ENCODE measurements at places on chromosomes 6 and 20.

- no peak for DNase-seq
These were observed 28.3 kb downstream of the PREX1 start for GRCh38 chr20:48799328-48800105.

DNA sequence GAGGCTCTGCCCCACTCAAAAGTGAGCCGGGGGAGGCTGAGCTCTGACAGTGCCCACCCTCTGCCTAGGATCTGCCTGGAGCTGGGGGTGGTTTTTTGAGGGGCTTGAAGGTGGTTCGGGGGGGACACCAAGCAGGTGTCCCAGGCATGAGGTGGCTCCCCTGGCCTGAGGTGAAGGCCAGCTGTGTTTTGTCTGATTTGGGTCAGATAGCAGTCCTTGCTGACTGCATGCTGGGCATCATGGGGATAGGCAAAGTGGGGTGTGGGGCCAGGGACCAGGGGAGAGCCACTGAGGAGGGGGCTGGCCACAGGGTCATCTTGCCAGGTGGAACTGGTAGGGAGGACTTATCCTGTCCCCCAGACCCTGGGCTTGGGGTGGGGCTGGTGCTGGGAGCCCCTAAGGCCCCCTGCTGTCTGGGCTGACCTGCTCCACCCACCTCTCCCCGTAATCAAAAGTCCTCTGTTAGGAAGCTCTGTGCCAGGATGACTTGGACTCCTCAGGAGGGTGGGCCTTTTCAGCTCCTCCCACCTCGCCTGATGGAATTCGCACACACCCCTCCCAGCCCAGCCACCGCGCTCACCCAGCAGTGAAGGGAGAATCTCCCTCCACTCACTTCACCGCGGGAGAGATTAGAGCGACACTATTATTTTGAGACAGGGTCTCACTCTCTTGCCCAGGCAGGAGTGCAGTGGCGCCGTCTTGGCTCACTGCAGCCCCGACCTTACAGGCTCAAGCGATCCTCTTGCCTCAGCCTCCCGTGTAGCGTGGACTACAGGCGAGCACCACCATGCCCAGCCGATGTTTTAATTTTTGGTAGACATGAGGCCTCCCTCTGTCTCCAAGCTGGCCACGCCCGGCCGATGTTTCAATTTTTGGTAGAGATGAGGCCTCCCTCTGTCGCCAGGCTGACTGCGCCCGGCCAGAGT is 1.5 kb upstream of the COL9A3 start:
- no peak for DNase-seq

- no peak for DNase-seq
These were observed 56.2 kb upstream of the BMP6 start for GRCh38 chr6:7669742-7670141.

DNA sequence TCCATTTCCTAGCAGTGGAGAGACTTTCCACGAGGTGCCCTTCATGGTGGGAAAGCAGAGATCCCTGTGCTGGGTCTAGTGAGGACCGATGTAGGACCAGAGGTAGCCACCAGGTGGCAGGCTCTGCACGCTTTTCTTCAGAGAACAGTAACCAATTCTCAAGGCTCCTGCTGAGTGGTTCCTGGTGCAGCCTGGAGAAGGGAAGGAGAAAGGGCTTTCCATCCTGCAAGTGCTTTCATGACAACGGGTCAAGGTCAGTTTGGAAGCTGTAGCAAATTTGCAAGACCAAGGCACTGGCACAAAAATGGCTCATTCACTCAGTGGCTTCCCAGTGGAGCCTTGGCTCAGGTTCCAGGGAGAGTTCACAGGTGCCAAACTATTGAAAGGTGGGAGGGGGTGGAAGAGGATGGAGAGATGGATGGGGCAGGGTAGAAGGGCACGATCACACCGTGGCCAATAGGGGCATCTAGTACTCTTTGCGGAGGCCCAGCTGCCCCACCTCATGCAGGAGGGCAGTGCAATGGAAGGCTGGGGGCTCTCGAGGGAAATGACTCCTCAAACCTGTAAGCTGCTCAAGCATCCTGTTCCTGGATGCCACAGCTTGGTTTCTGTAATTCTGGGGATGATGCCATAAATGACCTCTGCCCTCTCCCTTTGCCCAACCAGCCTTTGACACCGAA is 25.5 kb upstream of the KCNK16 start:
- DNase-seq = peak; percentile 81

DNA sequence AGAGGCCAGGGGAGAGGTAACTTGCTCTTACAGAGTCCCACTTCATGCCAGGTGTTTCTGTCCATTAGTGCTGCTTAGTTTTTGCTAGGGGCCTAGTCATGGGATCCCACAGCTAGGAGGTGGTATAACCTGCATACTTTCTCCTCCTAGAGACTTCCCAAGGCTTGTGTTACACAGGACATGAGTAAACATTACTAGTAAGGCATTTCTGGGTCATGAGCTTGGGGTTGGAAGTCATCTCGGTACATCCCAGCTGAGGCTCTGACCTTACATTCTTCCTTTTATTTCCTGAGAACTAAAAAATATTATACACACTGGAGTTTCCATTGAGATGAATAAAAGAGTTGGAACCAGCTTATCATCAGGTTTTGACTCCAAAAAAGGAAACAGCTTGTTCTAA is 20.9 kb upstream of the PNPLA1 start:
- no peak for DNase-seq

GRCh38 chr6:46412662-46413061 is 78.6 kb downstream of the RCAN2 start:
- DNase-seq = no peak

DNA sequence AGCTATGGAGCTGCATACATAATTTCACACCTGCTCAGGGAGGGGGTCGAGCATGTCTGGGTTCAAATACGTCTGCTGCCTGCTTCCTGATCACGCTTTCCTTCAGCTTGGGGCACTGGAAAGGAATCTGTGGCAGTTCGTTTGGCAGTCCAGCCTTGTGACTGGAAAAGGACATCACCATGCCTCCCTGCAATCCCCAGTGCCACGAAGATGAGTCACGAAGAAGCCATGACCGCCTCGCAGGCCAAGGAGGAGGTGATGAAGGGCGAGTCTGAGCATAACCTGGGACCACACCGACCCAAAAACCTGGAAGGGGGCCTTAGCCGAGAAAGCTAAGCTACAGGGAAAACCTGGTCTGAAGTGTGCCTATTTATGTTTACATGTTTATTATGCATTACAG is 13.1 kb downstream of the JAG1 start:
- no peak for DNase-seq

DNA sequence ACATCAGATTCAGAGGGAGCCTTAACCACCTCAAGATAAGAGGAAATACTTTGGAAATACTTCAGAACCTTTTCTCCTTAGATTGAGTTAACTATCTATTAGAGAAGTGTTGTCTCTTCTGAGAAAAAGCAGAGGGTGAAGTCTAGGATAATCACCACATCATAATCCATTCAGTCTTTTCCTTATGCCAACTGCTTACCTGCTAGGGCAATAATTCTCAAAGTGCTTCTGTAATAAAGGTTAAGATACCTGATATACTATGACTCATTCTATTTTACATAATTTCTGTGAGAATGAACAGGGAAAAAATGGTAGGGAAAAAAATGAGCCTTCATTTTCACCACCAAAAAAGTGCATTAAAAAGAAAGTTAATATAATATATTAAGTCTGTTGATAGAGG is 70.1 kb upstream of the LOC128125822 start:
- DNase-seq = no peak

DNA sequence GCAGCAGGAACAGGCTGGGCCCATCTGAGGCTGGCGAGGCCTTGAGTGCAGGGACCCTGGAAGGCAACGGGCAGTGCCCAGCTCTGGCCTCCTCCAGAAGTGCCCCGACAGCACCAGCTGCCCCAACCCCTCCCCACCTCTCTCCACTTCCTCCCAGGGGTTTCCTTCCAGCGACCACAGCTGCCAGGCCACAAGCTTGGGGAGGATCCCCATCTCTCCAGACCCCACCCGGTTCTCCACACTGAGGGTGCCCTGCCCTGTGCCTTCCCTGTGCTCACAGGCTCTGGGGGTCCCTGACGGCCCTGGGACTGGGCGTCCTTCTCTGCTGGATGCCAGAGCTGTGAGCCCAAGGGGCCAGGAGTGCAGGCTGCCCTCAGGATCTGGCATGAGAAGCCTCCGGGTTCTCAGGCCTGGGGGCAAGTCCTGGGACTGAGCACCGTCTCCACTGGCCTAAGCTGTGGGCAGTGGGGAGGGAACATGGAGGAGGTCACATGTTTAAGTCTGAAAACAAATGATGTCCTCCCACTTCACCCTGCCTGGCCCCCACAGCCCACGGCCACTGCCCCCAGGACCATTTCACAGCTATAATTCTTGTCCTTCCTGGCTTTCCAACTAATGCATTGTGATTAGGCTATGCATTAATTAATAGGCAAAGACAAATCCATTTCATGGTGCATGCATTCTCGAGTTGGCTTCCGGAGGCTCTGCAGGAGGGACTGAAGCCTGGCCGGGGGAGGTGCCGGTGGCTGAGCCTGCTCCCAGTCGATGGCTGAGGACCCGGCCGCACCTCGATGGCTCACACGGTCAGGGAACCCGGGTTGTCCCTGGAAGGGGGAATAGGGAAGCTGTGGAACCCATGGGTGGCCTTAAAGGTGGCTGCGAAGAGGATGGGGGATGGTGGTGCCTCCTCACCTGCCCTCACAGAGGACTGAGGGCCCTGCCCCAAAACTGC is 24.4 kb downstream of the BHLHE23 start:
- DNase-seq = no peak

DNA sequence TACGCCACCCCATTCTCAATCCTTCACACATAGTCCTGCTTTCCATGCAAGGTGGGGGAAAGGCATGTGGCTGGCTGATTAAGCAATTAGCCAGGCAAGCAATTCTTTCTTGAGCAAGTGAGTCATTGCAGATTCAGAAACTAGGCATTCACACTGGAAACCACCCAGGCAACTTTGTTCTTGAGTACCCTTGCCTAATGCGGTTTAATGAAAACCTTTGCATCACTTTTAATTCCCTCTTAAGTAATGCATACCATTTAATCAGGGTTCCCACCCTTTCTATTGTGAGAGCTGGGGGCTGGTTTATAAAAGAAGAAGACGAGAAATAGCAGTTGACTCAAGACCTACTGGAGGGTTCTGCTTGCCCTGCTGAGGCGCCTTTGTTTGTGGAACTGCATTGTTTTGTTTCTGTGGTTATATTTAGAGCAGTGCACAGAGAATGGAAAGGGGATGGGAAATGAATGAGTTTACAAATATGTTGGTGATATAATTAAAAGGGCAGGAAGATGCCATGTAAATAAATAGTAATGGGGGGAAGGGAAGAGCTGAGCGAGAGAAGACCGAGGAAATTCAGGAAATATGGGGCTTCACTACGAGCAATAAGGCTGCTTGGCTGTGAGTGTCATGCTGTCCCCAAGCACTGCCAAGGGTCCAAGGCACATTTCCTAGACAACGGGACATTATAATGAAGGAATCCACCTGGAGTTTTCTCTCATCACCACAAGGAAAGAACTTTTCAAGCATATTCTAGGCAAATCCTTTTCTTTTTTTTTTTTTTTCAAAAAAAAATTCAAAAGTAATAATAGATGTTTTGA is 48.8 kb upstream of the TSHZ2 start:
- DNase-seq = no peak

- no peak for DNase-seq
These were observed 6.3 kb downstream of the NRSN2 start for GRCh38 chr20:353166-353565.

DNA sequence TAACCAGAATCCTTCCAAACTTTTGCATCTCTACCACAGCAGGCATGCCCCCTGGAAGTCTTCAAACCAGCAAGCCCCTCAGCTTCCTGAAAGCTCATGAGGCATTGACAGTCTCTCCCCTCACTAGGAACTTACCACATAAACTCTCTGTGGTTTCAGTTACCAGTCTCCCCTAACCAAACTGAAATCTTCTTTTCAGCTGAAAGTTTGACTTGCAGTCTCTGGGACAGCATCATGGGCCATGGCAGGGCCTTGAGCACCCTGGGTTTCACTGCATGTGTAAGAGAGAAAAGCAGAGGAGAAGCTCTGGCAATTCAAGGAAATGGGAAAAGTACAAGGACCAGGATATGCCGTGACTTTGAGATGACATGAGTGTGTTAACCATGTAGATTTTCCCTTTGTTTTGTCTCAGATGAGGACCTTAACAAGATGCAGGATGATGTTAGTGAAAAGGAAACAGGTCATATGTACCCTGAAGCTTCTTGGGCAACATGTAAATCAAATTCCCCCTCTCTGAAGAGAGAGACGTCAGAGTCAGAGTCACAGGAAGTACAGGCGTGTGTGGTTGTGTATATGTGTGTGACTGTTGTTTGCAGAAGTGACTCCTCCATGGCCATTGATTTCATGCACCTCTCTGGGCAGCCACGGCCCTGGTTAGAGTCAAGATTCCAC is 106.3 kb downstream of the TNFRSF21 start:
- no peak for DNase-seq

Measured in HEK293T (cell line).